ENCODE measurements at places on chromosomes 16 and 17.

DNA sequence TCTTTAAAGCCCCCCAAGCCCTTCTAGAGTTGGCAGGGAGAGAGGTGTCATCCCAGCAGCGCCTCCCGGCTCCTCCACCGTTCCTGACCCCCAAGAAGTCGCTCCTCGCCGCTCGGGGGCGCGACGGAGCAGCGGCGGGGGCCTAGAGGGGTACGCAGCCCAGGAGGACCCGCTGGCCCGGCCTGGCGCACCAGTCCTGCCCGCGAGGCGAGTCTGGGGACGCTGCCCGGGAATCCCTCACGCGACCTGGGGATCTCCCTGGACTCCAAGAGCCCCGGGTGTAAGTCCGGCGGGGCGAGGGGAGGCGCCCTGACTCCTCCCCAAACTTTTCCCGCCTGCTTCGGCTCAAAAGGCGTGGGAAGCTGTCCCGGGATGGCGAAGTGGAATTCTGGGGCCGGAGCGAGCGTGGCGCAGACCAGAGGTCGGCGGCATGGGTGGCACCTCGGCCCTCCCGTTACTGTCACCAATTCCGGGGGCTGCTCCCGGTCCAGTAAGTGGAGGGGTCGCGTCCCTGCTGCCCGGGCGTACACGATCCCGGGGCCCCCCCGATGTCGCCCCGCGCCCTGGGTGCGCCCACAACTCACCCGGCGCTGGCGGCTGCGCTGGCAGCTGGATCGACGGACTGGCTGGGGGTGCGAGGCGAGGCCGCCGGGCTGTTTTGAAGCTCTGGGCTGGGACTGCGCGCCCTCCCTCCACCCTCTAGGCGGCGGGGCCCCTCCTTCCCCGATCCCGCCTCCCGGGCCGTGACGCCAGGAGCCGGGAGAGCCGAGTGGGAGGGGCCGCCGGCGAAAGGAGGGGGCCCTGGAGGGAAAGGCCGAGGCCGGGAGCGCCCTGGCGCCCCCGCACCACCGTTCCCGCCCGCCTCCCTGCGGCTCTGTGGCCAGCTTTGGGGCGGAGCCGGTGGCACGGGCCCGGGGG, at the start of gene EMP2:
Gene EMP2 (minus strand): TSS at position 634 of the 918 bp plus-strand sequence. CDS start 32,981 bp downstream, outside the sequence.
- peak; percentile 72 for DNase-seq

DNA sequence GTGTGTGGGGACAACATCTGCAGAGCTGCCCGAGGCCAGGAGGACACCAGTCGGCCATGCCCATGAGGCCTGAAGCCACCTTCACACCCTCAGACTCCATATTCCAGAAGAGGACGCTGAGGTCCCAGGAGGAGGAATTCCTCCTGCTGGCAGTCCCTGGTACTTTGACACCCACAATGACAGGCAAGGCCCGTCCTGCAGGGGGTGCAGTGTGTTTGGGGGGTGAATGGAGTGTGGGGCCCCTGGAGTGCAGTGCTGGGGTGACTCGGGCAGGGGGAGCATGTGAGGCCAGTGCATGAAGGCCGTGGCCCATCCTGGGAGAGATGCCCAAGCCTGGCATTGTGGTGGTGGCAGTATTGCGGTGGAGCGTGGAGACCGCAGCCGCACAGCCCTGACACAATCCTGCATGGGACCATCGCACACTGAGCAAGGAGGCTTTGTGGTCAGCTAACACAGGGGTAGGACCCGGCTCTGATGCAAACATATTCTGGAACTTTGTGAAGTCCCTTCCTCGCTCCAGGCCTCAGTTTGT, 52.2 kb downstream of the ZDHHC7 start:
- no peak for DNase-seq

GRCh38 chr16:87586201-87586782, 16.0 kb upstream of the JPH3 start:
- peak; percentile 42 for DNase-seq

DNA sequence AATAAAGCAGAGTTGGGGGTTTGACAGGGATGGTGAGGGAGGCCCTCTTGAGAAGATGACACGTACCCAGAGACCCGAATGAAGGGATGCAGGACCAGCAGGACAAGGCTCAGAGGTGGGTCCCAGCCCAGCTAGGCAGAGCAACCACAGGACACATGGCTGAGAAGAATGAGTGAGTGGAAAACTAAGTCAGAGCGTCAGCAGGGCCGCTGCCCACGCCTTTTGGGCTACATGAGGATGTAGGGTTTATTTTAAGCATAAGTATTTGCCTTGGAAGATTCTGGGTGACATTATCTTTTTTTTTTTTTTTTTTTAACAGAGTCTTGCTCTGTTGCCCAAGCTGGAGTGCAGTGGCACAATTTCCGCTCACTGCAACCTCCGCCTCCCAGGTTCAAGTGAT, 176.0 kb downstream of the TMEM132E start:
- no peak for DNase-seq

- DNase-seq = no peak
Measured at GRCh38 chr17:51853857-51854256, 304.7 kb downstream of the CA10 start.

DNA sequence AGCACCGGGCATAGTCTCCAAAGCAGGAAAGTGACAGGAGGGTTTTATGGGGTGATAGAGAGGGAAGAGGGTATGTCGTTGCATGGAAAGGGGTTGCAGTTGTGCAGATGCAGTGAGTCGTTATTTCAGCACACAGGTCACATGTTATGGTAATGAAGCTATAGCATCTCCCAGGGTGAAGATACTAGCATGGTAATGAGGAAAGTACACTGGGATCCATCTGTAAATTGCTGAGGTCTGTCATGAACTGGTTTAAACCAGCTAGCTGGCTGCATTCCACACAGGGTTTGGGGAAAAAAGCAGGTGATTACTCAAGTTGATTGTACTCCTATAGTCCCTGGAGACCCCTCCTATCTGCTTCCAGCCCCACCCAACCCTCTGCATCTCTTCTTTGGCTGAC, 11.7 kb downstream of the COX11 start:
- no peak for DNase-seq

DNA sequence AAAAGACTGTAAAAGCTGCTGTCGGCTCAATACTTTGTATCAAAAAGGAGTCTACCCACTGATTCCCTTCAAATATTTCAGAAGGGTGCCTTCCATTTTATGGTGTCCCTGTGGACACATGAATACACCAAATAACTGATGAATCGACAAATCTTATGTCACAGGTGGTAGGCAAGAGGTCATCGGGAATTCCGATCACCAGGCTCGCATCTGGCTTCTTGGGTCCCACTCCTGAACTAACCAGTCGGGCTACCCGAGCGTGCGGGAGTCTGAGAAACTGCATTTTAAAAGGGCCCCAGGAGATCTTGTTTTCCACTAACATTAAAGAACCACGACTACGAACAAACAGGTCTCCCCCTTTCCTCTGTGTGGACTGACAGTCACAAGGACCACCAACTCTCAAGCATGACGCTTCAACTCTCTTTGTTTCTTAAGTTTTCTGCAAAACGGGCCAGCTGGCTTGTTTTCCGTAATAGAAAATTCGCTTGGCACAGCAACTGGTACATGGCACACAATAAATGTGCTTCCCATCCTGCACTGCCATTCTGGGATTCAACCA, 873 bp downstream of the PSME3IP1 start:
- peak; percentile 77 for DNase-seq

DNA sequence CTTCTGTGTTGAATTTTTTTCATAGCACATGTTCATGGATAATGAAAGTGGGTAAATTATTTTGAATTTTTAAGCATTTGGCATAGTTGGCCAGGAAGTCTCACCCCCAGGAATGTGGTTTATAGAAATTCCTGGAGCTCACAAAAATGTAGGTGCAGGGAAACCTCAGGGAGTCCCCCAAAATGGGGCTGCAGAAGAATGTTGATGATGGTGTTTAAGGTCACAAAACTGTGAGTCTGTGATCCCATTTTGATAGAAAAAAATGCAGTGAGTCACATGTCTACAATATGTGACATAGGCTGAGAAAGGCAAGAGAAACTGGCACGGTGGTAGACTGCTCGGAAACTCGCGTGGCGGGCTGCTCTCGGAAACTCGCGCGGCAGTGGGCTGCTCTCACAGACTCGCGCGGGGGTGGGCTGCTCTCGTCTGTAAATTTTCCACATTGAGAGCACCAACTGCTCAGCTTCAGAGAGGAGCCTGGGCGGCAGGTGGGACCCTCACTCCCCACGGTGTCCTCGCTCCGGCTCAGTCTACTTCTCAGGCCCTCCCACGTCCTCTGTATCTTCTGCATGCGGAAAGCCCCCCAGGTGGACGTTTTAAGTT, 18.7 kb upstream of the MC1R start:
- no peak for DNase-seq

DNA sequence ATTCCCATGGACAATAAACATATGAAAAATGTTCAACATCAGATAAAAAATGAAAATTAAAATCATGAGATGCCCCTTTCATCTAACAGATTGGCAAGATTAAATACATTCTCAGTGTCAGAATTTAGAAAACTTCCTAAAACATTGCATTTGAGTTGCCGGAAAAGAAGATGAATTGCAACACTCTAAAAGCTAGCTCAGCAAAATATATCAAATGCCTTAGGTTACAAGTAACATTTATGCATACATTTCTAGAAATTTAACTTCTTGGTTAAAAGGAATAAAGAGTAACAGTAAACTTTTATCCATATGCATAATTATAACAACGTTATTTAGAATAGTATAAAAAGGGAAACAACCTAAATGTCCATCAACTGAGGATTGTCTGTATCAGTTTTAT, 239.0 kb downstream of the PMP22 start:
- no peak for DNase-seq

DNA sequence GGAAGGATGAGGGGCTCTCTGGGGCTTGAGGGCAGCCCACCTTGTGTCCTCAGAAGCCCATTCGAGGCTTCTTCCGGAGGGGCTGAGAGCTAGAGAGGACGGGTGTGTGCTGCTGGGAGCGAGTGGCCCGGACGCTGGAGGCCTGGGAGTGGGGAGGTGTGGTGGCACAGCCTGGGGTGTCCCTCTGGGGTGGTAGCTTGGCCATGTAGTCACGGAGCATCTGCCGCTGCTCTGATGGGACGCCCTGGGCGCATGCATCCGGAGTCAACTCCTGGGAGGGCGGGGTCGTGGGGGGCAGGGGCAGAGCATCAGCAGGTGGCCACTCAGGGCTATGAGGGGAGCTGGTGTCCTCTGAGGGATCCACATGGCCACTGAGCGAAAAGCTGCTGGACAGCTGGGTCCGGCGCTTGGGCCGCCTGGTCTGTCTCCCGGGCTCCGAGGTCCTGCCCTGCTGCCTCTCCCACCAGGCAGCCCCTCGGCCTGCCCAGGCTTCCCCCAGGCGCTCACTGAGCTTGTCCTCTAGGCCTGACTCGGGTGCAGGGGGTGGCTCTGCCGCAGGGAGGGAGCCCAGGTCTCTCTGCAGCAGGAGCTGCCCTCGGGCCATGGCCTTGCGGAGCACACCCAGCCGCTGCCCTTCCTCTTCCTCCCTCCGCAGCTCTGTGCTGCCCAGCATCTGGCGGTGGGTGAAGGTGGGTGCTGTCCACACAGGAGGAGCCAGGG, 7.8 kb downstream of the TAF1C start:
- DNase-seq = no peak

DNA sequence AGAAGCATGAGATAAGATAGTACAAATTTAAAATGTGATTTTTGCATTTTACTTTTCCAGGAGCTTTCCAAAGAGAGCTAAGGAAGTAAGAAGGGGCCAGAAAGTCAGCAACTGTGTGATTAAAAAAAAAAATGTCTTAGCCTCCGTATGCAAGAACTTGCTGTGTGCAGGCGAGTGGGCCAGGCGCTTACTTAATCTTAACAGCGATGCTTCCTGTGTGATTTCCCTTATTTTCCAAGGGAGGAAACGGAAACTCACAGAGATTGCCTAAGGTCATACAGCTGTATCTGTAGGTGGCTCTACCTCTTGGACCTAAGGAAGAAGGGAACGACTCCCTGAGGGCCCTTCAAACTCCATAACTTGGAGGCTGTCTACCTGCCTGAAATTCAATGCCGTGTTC, 11.1 kb downstream of the HS3ST3B1 start:
- DNase-seq = no peak

DNA sequence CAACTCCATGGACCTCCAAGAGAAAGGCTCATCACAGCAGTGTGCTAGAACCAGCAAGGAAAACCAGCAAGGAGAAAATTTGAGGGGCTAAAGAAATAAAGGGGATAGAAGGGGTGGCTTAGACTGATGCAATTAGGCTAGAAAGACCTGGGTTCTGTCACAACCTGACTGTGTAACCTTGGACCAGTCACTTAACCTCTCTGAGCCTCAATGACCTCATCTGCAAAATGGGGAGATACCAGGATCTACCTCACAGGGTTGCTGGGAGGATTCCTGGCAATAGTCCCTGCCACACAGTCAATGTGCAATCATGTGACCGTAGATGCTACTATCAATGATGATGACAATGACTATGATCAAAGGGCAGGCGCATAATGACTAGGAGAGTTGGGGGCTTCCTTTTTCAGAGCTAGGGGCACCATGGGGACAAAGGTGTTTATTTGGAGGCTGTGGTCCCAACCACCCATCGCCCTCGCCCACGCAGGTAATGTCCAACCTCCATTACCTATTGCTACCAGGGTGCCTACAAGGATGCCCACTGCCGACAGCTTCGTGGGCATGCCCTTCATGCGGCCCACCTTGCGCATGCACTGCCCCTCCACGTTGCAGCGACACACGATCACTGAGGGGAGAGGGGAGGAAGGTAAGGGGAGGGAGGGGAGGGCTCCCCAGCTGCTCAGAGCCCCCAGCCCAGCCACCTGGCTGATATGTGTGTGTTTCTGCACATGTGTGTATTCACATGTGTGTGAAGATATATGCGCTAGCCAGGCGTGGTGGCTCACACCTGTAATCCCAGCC, 9.7 kb downstream of the CDH16 start:
- no peak for DNase-seq

DNA sequence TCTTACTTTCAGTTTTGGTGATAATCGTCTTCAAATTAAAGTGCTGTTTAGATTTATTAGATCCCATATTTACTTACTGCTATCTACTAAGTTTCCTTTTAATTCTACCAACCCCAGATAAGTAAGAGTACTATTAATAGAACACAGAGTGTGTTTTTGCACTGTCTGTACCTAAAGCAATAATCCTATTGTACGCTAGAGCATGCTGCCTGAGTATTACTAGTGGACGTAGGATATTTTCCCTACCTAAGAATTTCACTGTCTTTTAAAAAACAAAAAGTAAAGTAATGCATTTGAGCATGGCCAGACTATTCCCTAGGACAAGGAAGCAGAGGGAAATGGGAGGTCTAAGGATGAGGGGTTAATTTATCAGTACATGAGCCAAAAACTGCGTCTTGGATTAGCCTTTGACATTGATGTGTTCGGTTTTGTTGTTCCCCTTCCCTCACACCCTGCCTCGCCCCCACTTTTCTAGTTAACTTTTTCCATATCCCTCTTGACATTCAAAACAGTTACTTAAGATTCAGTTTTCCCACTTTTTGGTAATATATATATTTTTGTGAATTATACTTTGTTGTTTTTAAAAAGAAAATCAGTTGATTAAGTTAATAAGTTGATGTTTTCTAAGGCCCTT, 56.8 kb downstream of the HLF start:
- DNase-seq = no peak
